ENCODE measurements at places on chromosomes 16 and 17. TPM values are rescaled to one million over a fixed set of nuclear protein-coding genes. Genes with fewer than 3 reads are reported as not detected.

Gene CIBAR2
- total RNA-seq: not detected

Gene SPHK1
- total RNA-seq: 4.0 TPM

Gene SCARF1
- 13.2 TPM for total RNA-seq

Gene SRL
- total RNA-seq: 1.4 TPM

Gene TBC1D3I
- total RNA-seq: 1.4 TPM

Gene MEIOB
- total RNA-seq: 0.17 TPM

Gene SLC12A3
- 0.20 TPM for total RNA-seq

Gene EXOC3L1
- 3.2 TPM for total RNA-seq

Gene KNOP1
- total RNA-seq: 15.1 TPM

Gene SEZ6L2
- total RNA-seq: 113 TPM

Gene CHMP1A
- 139 TPM for total RNA-seq

Gene VMO1
- total RNA-seq: 3.9 TPM

Gene IRF8
- 29.6 TPM for total RNA-seq

Gene ITGAD
- total RNA-seq: 0.09 TPM

Gene UTP4
- total RNA-seq: 26.0 TPM

Gene MPV17L
- total RNA-seq: 10.1 TPM

Gene ERN2
- total RNA-seq: 197 TPM

Gene GP2
- 558 TPM for total RNA-seq

Gene KRTAP9-4
- not detected for total RNA-seq

Measured in mucosa of gallbladder (tissue), 1 donor.